HFFc6 (cell line): ENCODE measurements at places on chromosomes 7 and 10. TPM values are rescaled to one million over a fixed set of nuclear protein-coding genes. Genes with fewer than 3 reads are reported as not detected.

DNA sequence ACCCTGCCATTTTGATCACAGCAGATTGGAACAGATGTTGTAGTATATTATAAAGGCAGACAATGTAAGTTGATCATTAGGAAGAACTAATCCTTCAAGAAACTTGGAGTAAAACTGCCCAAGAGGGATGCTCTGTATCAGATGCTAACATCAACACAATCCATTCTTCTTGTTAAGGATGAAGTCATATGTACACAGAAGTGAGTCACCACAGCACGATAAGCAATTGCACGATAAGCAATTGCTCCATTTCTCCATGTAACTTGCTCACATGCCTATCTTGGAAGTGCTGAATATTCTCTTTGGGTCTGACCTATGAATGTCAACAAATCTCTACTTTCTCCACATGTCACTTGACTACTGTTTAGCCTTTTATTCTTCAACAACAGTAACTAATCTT lies 41.5 kb upstream of the DMTF1 start:
- DNase-seq: no peak
- H3K27ac ChIP-seq: no peak overlapping the region
- no peaks in the 10 kb centered on the region for H3K4me1 ChIP-seq

- no peak for DNase-seq
- peaks cover 3% of the 10 kb centered on the region; the same call in 1 of the 2 replicates for H3K36me3 ChIP-seq
- no peak overlapping the region for H3K27ac ChIP-seq
- no peak overlapping the region for H3K4me3 ChIP-seq
- H3K4me1 ChIP-seq: no peaks in the 10 kb centered on the region; the same call in 1 of the 2 replicates
Measured at GRCh38 chr7:31819031-31819430, 132.0 kb downstream of the PPP1R17 start.

GRCh38 chr10:11454958-11455566 lies 156.4 kb downstream of the USP6NL start:
- H3K4me3 ChIP-seq: no peak overlapping the region
- DNase-seq: no peak
- H3K27ac ChIP-seq: no peak overlapping the region
- H3K36me3 ChIP-seq: no peaks in the 10 kb centered on the region

The PAPOLB gene
- total RNA-seq: not detected in 3 replicates

The MSMB gene
- 0.65 TPM in 1 of 3 replicates, not detected in the others for total RNA-seq

DNA sequence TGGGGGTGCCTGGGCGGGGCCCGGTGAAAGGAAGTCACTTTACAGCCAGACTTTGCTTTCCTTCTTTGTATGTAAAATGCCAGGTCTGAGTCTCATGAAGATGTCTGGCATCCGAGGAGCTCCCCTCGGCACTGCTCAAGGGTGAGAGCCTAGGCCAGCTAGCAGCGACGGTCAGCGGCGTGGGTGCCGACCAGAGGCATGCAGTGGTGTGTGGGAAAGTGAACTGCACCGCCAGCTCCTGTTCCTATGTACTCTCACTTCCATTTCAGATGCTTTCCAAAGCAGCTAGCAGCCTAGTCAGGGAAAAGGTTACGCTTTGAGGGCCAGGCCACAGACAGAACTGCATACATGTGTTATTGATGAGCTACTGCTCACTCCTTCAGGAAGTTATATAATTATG lies 172.8 kb downstream of the ZMYND11 start:
- no peak overlapping the region for H3K27ac ChIP-seq
- DNase-seq: no peak
- no peak overlapping the region for H3K4me3 ChIP-seq
- peaks cover 16% of the 10 kb centered on the region for H3K4me1 ChIP-seq

DNA sequence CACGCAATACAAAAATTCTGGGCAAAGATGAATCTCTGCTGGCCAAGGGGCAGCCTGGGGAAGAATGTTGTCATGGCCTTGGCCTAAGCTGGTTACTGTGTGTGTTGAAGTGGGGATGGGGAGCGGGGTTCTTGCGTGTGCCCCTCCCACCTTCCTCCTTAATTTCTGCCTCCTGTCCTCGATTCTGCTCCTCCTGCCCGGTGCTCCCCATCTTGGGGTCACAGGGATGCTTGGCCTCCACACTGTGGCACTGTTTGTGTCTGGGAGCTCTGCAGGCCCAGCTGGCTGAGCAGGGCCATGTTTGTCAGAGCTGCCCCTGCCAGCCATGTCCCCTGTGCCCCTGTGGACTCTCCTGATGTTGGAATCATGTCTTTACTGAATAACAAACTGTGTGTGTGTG lies 37.1 kb downstream of the RPS24 start:
- H3K27ac ChIP-seq: no peak overlapping the region
- H3K4me1 ChIP-seq: no peaks in the 10 kb centered on the region
- no peak for DNase-seq
- H3K4me3 ChIP-seq: no peak overlapping the region
- no peaks in the 10 kb centered on the region for H3K36me3 ChIP-seq

GRCh38 chr10:6769704-6770417 lies 189.8 kb upstream of the PRKCQ start:
- H3K4me3 ChIP-seq: no peak overlapping the region
- no peak overlapping the region for H3K27ac ChIP-seq
- peaks cover 12% of the 10 kb centered on the region for H3K4me1 ChIP-seq
- DNase-seq: no peak

DNA sequence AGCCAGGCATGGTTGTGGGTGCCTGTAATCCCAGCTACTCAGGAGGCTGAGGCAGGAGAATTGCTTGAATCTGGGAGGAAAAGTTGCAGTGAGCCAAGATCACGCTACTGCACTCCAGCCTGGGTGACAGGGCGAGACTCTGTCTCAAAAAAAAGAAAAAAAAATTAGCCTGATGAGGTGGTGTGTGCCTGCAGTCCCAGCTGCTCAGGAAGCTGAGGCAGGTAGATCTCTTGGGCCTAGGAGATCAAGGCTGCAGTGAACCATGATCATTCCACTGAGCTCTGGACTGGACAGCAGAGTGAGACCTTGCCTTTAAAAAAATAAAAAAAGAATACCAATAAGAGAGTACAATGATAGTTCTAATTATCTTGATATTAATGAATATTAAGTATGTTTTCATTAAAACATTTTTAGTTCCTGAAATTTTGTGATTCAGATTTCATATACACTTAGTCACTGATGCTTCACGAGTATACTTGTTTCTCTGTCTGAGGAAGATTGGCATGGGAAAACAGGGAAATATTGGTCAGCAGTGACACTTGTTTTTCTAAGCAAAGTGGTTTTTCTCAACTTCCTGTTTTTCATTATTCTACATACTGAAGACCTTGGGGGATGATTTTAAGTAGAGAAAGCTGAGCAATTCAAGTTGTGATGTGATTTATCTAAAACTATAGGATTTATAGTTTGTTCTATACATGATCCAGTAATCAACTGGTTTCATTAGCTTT lies 76.8 kb downstream of the ADK start:
- peak; percentile 35 for DNase-seq
- peaks cover 53% of the 10 kb centered on the region for H3K4me1 ChIP-seq
- H3K27ac ChIP-seq: peak overlapping the region; percentile 52; the same call in 1 of the 2 replicates
- no peak overlapping the region for H3K4me3 ChIP-seq
- no peaks in the 10 kb centered on the region for H3K27me3 ChIP-seq
- H3K36me3 ChIP-seq: peaks cover 4% of the 10 kb centered on the region; the same call in 1 of the 2 replicates

The AFAP1L2 gene
- 0.09 TPM in 1 of 2 replicates, not detected in the other for total RNA-seq

- no peaks in the 10 kb centered on the region for H3K36me3 ChIP-seq
- no peak overlapping the region for H3K4me3 ChIP-seq
- H3K4me1 ChIP-seq: peaks cover 44% of the 10 kb centered on the region
- peaks cover 6% of the 10 kb centered on the region for H3K27me3 ChIP-seq
- no peak overlapping the region; the same call in 1 of the 2 replicates for H3K27ac ChIP-seq
- no peak for DNase-seq
Measured at GRCh38 chr7:36301914-36302771, 87.5 kb upstream of the ANLN start.

DNA sequence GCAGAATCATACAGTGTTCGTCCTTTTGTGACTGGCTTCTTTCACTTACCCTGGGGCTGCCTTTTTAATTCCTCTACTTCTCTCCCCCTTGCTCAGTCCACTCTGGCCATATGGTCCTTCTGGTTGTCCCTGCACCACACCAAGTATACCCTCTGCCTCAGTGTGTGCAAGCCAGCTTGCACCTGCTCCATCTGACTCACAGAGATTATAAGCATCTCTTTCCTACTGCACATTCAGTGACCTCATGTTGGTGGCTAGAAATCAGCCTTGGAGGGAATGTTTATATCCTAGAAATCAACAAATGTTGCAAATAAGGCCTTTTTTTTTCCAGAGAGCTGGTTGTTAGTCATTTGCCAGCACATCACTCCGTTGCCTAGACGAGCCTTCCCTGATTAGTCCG lies 67.5 kb upstream of the C10orf90 start:
- no peaks in the 10 kb centered on the region for H3K36me3 ChIP-seq
- H3K4me3 ChIP-seq: no peak overlapping the region
- no peak overlapping the region for H3K27ac ChIP-seq
- DNase-seq: no peak

DNA sequence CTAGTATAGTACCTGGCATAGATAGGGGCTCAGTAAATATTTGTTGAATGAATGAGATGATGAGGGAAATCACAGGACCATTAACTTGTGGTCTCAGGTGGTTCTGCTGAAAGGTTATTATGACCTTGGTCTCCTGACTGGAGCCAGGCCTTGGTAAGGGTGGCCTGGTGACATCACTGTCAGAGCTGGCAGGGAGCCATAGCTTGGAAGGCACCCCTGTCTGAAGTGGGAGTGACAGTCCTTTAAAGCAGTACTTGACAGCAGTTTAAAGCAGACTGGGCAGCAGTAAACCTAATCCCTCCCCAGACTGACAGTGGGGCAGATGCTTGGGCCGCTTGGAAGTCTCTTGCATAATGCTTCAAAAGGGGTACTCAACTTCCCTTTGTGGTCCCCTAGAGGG lies 13.4 kb downstream of the DPCD start:
- H3K27ac ChIP-seq: no peak overlapping the region
- no peak for DNase-seq
- H3K4me1 ChIP-seq: no peaks in the 10 kb centered on the region
- H3K4me3 ChIP-seq: no peak overlapping the region
- peaks cover 3% of the 10 kb centered on the region; the same call in 1 of the 2 replicates for H3K36me3 ChIP-seq

The CALD1 gene
- 1,120 and 1,877 TPM in 2 replicates for total RNA-seq

DNA sequence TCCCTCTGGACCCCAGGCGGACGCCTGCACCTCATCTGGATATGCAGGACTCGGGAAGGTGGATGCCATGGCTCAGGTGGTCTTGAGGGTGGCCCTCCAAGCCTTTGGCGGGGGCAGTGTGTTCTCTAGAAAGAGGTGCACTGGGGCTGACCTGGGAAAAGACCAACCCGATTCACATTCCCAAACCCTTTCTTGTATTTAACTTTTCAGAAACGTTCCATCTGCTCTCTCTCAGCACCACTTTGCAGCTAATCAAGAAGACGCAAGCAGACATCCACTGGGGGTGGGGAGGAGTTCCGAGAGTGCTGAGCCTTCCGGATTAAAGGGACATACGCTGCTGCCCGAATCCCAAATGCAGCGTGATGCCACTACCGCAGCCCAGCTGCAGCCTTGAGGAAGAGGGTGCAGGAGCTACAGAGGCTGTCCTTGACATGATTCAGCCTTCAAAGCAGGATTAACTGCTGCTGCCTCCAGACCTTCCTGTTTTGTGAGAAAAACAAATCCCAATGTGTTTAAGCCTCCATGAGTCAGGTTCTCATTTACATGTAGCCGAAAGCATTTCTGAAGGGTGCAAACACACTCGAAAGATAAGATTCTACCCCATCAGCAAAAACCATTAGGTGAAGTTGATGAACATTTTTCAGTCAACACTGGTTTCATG lies 39.9 kb downstream of the RBM17 start:
- DNase-seq: peak; percentile 19
- H3K27ac ChIP-seq: no peak overlapping the region
- peaks cover 4% of the 10 kb centered on the region for H3K27me3 ChIP-seq
- H3K4me3 ChIP-seq: peak overlapping the region; percentile 54; the same call in 1 of the 2 replicates
- peaks cover 39% of the 10 kb centered on the region for H3K4me1 ChIP-seq

The GFRA1 gene
- 8.4 to 15.8 TPM (median 10.7 TPM) in 3 replicates for total RNA-seq

The CYP2C8 gene
- not detected in 2 replicates for total RNA-seq

The EMX2 gene
- total RNA-seq: not detected in 3 replicates

DNA sequence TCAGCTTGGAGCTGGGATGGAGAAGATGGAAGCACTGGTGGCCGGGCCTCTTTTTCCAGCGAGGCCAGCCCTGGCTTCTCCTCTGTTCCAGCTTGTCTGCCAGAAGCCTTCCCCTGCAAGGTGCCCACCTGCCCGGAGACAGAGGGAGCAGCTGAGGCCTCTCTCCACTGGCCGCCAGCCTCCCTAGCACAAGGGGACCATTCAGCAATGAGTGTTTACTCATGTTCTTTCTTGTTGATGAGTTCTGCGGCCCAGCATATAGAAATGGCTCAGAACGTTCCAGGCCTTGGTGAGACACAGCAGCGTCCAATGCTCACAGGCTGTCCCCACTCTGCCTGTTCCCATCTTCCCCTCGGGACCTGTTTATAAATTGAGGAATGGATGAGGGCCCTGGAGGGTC lies 47.3 kb downstream of the CHST3 start:
- peaks cover 4% of the 10 kb centered on the region for H3K27me3 ChIP-seq
- peaks cover 44% of the 10 kb centered on the region for H3K36me3 ChIP-seq
- DNase-seq: no peak

DNA sequence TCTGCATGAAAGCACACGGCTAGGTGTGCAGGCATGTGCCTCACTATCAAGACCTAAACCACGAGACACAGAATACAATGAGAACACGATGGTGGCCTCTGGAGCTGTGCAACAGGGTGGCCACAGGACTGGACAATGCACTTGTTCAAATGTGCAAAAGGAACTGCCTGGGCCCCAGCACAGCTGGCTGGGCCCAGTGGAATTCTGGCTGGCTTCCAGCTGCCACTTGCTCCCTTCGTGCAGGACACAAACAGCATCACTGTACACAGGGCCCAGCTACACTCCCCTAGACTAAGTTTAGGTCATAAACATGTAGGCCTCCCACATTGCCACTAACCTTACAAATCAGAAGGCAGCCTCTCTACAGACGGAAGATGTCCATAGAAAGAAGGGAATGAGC lies 23.4 kb downstream of the DOCK4 start:
- no peak for DNase-seq
- H3K27me3 ChIP-seq: peaks cover 7% of the 10 kb centered on the region
- H3K4me1 ChIP-seq: peaks cover 25% of the 10 kb centered on the region

DNA sequence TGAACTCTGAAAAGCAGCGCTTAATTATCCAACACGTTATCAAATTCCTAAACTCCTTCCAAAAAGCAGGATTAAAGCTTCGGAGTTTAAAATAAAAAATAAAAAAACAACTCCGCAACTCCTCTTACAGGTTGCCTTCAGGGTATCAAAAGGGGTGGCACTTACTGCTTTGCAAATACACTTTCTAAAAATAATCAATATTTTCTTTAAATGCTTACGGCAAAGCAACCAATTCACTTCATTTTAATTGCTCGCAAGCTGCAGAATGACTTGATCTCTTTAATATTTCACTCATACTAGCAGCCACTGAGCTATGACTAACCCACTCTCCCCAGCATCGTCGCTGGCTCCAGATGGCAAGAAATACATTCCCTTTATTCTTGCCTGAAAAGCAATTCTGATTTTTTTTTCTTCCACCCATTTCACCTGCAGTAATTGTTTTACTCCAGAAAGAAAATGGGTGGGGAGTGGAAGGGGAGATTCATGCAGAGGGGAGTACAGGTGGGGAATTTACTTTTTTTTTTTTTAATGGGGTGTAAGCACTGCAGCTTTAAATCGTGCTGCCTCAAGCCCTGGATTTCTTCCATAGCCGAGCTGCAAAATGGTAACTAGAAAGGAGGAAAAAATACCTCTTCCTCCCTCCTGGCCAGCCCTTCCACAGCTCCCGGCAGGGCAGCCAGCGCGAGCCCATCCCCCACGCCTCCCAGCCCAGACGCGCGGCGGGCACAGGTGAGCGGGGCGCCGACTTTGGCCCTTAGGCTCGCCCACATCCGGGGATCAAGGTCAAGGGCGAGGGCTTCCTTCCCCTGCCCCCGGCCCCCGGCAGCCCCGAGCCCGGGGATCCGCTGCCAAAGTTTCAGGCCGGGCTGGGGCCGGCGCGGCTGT lies 54.2 kb upstream of the FHIP2A start:
- H3K4me3 ChIP-seq: peak overlapping the region; percentile 91
- H3K27me3 ChIP-seq: peaks cover 2% of the 10 kb centered on the region; the same call in 1 of the 2 replicates
- DNase-seq: peak; percentile 60
- peak overlapping the region; percentile 67 for H3K27ac ChIP-seq
- peaks cover 32% of the 10 kb centered on the region for H3K4me1 ChIP-seq
